ENCODE measurements at places on chromosomes 1 and 21.

GRCh38 chr21:42316891-42317290 is 1.7 kb upstream of the TFF3 start:
- no peak for DNase-seq

DNA sequence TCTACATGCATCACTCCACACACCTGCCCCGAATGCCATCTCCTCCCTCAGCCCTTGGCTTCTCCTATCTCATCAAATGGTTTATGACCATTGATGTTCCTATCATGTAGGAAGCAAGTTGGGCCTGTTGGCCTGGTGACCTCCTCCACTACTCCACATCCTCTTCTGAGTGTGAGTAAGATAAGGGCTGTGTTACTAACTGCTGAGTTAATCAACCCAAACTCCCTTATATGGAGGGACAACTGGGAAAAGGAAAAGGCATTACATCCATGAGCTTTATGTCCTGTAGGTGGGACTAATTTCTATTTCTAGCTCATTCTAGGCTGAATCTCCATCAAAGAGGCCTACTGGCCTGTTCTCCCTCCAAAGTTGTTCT is 57.6 kb downstream of the WLS start:
- no peak for DNase-seq

DNA sequence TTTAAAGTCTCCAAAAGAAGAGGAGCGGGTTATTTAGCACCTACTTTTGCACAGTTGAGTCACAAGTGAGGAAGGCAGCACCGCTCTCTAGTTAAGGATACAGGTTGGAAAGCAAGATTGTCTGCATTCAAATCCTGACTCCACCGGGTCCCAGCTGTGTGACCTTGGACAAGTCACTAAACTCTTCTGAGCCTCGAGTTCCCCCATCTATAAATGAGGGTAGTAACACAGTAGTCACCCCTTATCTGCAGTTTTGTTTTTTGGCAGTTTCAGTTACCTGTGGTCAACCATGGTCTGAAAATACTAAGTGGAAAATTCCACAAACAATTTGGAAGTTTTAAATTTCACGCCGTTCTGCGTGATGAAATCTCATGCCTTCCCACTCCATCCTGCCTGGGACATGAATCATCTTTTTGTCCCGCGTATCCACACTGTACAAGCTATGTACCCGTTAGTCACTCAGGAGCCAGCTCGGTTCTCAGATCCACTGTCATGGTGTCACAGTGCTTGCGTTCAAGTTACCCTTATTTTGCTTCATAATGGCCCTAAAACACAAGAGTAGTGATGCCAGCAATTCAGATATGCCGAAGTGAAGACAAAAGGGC is 49.4 kb downstream of the CAPZB start:
- DNase-seq, result peak; percentile 83

- no peak for DNase-seq
Measured at GRCh38 chr1:47996406-47997226, 569 bp downstream of the TRABD2B start.

GRCh38 chr1:3393024-3393986 is 61.2 kb upstream of the ARHGEF16 start:
- no peak for DNase-seq

- no peak for DNase-seq
Measured at GRCh38 chr1:224160171-224160682, 22.8 kb upstream of the DEGS1 start.

GRCh38 chr1:51190961-51191360 is 45.1 kb upstream of the RNF11 start:
- peak; percentile 37 for DNase-seq

- peak; percentile 36 for DNase-seq
Measured at GRCh38 chr1:48229317-48229716, 6.8 kb downstream of the SLC5A9 start.

DNA sequence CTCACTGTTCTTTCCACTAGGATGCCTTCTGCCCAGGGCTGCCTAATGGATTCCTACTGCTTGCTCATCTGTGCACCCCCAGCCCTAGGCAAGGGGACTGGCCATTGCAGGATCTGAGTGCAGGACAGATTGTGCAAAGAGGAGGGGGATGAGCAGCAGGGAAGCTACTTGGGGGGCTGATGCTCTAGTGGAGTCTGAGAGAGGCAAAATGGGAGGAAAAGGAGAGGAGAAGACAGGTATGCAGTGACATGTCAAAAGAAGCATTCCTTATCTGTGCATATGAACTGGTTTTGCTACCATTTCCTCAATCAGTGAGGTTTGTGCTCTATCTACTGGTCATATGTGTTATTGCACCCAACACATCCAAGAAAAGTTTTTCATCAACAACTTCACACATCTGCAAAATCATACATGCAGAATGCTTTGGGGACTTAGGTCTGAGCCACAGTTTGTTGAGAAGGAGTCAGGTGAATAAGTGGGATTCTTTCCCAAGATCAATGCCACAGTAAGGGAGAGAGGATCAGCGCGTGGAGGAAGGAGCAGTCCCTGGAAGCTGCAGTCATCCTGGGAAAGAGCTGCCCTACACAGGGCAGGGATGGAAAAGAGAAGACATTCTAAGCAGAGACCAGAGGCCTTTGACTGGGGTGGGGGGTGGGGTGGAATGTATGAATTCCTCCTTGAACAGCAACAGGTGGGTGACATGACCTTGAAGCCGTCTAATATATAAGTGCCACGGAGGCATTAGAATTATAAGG is 14.4 kb downstream of the SLC5A9 start:
- peak; percentile 35 for DNase-seq

DNA sequence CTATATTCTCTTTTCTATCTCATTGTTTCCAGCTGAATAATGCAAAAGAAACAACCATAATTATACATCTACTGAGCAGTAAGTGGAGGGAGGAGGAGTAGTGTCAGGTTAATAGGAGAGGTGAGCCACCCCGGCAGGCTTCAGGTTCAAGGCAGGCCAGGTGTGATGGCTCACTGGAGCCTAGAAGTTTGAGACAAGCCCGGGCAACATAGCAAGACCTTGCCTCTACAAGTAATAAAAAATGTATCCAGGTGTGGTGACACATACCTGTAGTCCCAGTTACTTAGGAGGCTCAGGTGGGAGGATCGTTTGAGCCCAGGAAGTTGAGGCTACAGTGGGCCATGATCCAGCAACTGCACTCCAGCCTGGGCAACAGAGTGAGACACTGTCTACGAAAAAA is 1.9 kb upstream of the DIP2A start:
- DNase-seq, result no peak

DNA sequence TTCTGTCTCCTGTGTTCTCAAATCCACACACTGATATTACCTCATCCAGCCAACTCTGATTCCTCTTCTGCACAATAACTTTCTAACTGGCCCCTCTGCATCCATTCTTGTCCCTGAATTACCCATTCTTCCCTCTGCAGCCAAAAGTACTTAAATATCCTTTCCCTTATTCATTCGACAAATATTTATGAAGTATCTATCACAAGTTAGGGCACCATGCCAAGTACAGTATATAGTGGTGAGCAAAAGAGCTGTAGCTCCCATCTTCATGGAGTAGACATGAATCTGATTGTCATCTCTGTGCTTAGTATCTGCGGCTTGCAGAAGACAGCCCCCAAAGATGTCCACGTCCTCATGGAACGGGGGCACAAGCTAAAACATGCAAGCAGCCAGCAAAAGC is 316.8 kb downstream of the SETD4 start:
- DNase-seq, result no peak

GRCh38 chr1:205301205-205301821 is 20.2 kb downstream of the NUAK2 start:
- DNase-seq, result no peak

DNA sequence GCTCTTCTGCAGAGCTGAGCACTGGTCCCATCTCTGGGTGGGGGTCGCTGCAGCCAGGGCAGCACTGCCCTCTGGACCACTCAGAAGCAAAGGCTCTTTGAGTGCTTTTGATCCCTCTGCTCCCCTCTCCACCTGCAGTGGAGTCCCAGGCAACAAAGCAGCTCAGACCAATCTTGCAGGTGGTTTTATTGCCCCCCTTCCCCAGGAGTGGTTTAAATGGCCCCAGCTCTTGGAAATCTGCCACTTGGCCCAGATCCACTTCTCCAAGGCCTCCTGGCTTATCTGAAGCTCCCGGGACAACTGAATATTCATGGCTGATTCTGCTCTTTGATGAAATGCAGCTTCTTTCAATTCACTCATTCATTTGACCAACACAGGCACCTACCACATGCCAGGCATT is 2.7 kb downstream of the STUM start:
- DNase-seq, result no peak

DNA sequence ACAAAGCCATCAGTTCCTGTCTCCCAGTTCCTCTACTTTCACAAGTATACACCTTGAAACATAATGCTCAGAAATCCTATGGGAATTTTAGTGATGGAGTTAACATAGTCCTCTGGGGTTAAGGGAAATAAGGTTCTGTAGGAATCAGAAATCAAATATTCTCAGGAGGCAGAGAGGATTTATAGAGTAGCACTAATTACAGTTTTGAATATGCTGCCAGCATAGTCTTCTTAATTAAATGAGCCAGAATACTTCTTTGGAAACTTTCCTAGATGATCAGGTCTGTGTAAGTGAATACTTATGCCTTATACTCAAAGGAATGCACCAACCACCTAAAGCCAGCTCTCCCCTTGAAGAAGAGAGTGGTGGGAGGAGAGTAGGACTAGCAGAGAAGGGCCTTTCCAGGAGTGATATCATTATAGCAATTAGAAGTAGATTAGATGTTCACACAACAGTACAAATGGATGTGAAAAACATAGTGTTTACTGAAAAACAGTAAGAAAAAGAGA is 31.4 kb upstream of the DIRAS3 start:
- DNase-seq, result no peak

GRCh38 chr1:86441581-86441980 is 17.6 kb downstream of the CLCA2 start:
- DNase-seq, result no peak

DNA sequence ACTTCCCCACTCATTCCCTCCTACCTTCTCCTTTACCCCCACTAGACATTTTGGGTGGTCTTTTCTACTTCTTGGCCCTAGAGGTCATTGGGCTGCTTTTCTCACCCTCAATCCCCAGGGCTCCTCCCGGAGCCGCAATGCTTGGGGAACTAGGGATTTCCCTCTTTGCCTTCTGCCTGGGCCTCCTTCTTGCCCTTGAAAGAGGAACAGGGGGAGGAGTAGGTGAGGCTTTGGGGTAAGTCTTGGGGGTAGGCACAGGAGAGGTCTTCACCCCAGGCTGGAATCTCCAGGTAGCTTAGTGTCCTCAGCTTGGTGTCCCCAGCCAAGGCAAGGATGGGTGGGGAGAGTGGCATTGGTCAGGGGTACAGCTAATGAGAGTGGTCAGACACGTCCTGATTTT is 56.2 kb upstream of the EPS8L3 start:
- peak; percentile 61 for DNase-seq

- no peak for DNase-seq
Measured at GRCh38 chr1:181508486-181509165, 25.3 kb downstream of the CACNA1E start.

DNA sequence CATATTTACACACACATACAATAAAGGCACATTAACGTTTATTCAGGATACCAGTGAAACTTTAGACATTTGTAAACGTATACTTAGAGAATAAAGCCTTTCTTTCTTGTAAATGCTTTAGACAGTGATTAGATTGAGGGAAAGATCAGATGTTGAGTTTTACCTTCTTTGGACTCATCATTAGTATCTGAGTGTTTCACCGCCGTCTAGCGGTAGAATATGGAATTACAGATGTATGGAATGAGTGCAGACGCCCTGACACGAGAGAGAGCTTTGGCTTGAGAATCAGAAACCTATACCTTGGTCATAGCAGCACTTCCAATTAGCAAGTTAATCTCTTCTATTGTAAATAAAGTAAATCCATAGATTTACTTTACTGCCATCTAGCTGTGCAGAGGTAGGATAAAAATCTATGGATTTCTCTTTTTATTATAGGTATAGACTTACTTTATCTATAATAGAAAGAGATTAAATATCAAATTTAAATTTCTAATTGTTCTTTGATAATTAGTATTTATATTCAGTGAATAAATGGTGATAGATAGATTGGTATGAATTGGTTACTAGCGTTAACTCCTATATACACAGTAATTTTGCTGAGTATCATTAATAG is 12.6 kb downstream of the FLG2 start:
- peak; percentile 52 for DNase-seq

DNA sequence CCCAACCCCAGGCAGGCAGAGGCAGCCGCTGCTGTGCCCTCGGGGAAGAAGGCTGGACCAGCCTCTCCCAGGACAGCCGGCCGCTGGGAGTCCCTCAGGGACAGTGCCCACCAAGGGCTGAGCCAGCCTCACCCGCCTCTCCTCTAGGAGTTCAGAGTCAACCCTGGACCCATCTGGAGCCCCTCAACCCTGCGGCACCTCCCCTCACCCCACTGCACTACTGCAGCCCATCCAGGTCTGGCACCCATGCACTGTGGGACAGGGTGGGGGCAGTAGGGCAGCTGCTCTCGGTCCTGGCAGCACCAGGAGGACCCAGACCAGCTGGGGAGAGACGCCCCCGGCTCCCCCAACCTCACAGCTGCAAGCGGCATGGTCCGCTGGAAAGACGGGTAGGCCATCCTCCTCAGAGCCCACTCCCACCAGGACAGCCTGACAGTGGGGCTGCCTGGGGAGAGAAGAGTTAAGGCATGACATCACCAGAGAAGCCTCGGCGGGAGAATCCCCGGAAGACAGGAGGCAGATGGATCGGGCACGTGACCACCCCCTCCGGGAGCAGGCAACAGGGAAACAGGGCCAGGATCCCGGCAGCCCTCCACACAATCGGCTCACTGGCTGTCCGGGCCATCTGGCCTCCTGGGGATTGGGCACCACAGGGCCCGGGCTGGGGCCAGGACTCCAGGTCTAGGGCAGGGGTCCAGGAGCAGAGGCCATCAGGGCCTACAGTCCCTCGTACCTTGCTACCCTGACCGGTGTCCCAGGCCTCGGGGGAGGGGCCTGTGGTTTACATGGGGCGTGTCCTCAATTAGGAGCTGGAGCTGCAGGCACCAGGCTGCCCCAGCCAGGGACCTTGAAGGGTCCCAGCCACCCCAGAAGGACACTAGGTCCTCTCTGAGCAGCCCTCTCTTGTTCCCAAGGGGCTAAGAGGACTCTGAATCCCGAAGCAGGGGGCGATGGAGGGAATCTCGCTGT is 3.1 kb downstream of the ACAP3 start:
- DNase-seq, result peak; percentile 40

Measured in inflammatory macrophage treated with lipopolysaccharide for 4 hours (primary cell).